Left cardiac atrium (tissue), 4 donors: ENCODE measurements at places on chromosomes 1 and 21.

- DNase-seq = no peak
Measured at GRCh38 chr1:214830941-214831340, 227.9 kb downstream of the CENPF start.

DNA sequence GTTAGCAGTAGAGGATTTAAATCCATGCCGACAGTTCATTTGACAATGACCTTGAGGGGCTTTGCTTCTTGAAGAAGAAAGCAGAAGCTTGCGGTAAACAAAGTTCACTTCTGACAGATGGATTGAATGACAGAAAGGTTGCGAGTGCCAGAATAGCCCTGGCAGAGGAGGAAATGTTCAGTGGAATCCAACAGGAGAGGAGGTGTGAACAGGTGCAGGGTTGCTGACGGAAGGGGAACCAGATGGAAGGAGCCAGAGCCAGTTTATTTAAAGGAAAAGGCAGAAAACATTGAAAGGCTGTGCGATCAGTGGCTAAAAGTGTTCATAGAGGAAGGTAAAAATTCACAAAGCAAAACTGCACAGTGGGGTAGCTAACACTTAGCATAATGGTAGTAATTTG is 141.0 kb downstream of the SDCCAG8 start:
- no peak for DNase-seq

GRCh38 chr1:53332833-53333232 is 5.0 kb upstream of the LRP8 start:
- peak; percentile 5 for DNase-seq

- no peak for DNase-seq
Measured at GRCh38 chr1:224505454-224506093, 71.0 kb upstream of the WDR26 start.

DNA sequence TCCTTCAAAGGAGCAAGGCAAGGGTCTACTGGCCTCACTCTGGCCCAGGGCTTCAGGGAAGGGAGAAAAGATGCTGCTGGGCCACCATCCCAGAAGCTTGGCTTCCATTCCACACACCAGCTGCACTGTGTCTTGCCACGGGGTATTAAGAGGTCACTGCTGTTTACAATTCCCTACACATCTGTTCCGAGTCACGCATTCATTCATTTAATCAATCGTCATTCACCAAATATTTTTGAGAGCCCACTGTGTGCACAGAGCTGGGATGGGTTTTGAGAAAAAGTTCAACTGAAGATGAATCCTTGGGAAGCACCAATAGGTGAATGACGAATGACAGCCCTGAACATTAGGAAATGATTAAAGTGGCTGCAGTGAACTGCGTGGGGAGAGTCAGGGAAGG is 101.7 kb downstream of the NAV1 start:
- peak; percentile 54 for DNase-seq

GRCh38 chr1:230970432-230970831 is 8.2 kb downstream of the TTC13 start:
- DNase-seq = no peak

- no peak for DNase-seq
Measured at GRCh38 chr1:47751996-47752451, 245.2 kb downstream of the TRABD2B start.
